ENCODE measurements at places on chromosomes 4 and X.

DNA sequence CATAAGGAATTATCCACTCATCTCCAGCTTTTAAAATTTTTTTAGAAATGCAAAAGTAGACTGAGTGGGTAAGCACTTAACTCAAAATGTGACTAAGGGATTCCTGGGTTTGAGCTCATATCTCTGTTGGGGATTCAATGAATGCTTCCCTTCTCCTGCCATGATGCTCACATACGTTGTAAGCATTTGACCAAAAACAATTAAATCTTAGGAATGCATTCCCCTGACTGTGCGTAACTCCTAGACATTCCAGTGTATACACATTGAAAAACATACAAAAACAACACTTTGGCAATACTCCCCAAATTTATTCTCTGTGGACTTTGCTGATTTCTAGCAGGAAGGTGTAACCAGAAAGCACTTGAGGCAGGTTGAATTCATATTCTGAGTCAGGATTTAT lies 29.8 kb downstream of the SPANXA2 start:
- DNase-seq, result no peak

- DNase-seq, result no peak
Measured at GRCh38 chrX:119755981-119756533, 2.3 kb upstream of the SOWAHD start.

DNA sequence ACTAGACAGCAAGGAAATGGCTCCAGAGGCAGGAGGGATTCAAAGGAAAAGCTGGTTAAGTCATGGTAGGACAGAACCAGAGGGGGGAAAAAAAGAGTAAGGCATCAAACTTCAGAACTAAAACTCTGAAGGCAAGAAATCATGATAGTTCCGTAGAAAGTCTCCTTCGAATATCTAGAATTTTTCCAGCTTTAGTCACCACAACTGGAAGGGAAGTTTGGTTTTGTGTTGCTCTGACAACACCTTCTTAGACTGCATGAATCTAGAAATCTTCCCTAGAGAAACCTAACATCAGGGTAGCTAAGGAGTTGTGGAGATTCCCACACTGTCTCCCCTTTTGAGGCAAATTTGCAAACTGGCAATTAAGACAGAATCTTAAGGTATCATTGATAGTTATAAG lies 33.7 kb downstream of the AMMECR1 start:
- no peak for DNase-seq

- no peak for DNase-seq
Measured at GRCh38 chr4:3077796-3078195, 3.3 kb downstream of the HTT start.

DNA sequence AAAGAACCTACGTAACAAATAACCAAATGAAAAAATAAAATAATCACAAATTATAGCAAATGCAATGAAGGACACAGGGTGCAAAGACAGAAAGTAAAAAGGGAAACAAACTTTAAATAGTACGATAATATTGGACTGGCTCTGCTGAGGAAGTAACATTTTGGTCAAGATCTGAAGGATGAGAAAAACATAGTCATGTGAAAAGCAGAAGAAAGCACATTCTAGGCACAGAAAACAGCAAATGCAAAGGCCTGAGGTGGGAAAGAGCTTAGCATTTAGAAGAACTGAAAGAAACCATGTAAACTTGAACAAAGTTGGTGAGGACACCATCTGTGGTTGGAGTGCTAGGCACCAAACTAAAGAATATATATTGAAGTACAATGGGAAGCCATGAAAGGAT lies 111.2 kb downstream of the PPP3CA start:
- no peak for DNase-seq

- no peak for DNase-seq
Measured at GRCh38 chr4:140059159-140059558, 94.8 kb downstream of the MAML3 start.

- DNase-seq, result no peak
Measured at GRCh38 chr4:53424280-53424679, 46.8 kb downstream of the FIP1L1 start.

- DNase-seq, result no peak
Measured at GRCh38 chr4:113411496-113411938, 350.0 kb downstream of the CAMK2D start.

DNA sequence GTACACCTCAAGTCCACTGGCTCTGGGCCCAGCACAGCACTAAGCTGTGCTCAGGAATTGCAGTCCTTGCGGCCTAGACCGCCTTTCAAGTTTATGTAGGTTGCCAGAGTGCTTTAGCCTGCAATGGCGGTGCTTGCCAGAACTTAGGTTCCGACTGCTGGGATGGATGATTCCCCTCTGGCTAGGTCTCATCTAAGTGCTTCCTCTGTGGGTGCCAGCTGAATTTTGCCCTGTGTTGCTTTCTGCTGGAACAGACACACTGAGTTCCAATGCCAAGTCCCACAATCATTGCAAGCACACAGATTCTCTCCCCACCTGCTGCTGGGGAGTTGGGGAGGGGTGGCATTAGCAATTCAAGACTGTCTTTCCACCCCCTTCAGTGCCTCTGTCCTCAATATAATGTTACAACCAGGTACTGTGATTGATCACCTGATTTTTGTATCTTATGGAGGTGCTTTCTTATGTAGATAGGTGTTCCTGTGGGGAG lies 129.5 kb downstream of the GRID2 start:
- no peak for DNase-seq

Data from SHP77 treated with DMSO at 0.1 percent for 48 hours (cell line).